A549 treated with ZK216348 at 1 μM for 4 hours (cell line): ENCODE measurements at places on chromosomes 12 and 14. TPM values are rescaled to one million over a fixed set of nuclear protein-coding genes. Genes with fewer than 3 reads are reported as not detected.

TMEM233 gene
- total RNA-seq, result not detected in 5 replicates

SLC4A8 gene
- total RNA-seq, result 0.77 to 1.8 TPM (median 1.6 TPM) in 5 replicates

C12orf56 gene
- 0.12 TPM in 1 of 5 replicates, not detected in the others for total RNA-seq

DAAM1 gene
- total RNA-seq, result 9.2 to 16.6 TPM (median 11.1 TPM) in 5 replicates

ARMH4 gene
- 0.53 to 1.1 TPM (median 0.62 TPM) in 5 replicates for total RNA-seq
